ENCODE measurements at places on chromosomes 13 and 19. TPM values are rescaled to one million over a fixed set of nuclear protein-coding genes. Genes with fewer than 3 reads are reported as not detected.

- DNase-seq: no peak
Measured at GRCh38 chr19:23916991-23917390, 2.3 kb downstream of the ZNF726 start.

- DNase-seq: no peak
Measured at GRCh38 chr19:6250909-6251308, 28.9 kb downstream of the MLLT1 start.

GRCh38 chr19:1076951-1077350 is 10.0 kb downstream of the ARHGAP45 start:
- DNase-seq: no peak

DNA sequence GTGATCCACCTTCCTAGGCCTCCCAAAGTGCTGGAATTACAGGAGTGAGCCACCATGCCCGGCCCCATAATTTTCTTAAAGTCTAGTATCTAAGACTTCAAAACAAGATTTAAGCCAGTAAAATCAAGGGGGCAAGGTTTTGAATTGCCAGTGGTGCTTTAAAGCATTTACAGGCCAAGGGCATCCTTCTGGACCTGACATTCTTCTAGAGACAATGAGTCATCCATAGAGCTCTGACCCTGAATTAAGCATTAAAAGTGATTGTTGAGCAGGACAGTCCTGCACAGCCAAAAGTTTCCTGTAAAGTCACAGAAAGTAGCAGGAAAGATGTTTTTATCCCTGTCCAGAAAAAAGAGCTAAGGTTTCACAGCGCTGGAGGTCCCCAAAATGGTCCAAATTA is 50.9 kb upstream of the ATP12A start:
- DNase-seq: no peak

- DNase-seq: no peak
Measured at GRCh38 chr13:101242720-101243119, 173.6 kb downstream of the NALCN start.

- no peak for DNase-seq
Measured at GRCh38 chr19:53596056-53596455, 35.7 kb upstream of the DPRX start.

DNA sequence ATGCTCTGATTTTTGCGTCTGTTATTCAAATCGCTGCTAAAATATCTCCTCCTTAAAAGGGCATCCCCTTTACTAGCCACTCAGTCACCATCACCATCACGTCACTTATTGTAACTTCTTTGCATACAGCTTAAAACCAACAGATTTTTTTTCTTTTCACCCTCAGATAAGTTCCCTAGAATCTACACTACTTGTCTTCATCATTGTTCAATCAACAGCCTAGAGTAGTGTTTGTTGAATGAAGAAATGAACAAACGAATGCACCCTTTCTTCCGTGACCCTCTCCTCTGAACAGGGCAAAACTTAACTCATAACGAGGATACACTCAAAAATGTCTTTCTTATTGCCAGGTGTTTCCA is 1.1 kb upstream of the AKAP11 start:
- no peak for DNase-seq

DNA sequence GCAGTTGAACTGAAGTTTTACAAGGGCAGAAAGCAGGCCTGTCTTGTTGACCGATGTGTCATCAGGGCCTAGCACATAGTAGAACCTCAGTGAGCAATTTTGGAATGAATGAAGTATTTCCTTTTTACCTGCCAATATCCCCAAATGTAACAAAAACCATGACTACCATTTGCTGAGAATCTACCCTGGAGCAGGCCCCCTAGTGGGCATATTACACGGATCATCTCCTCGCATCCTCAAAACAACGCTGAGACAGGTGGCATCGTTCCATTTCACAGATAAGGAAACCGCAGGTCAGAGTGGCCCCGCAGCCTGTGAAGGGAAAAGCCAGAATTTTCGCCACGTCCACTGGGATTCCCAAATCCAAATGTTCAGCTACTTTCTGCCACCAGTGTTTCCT is 77.9 kb downstream of the CACNA1A start:
- DNase-seq: no peak

DNA sequence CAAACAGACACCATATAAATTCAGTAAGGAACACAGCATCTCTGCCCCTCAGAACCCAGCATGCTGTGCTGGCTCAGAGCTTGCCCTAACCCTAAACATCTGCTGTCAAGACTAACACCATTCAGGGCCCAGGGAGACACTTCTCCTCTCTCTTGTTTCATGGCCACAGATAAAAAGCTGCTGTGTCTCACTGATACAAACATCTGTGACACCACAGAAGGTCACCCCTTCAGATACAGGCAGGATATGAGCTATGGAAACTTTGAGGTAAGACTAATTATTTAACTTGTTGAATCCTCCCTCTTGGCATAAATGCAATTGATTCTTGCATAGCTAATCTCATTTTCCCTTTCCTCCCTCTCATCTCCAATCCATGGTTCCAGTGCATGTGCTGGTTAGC is 61.6 kb upstream of the GPR12 start:
- no peak for DNase-seq

DNA sequence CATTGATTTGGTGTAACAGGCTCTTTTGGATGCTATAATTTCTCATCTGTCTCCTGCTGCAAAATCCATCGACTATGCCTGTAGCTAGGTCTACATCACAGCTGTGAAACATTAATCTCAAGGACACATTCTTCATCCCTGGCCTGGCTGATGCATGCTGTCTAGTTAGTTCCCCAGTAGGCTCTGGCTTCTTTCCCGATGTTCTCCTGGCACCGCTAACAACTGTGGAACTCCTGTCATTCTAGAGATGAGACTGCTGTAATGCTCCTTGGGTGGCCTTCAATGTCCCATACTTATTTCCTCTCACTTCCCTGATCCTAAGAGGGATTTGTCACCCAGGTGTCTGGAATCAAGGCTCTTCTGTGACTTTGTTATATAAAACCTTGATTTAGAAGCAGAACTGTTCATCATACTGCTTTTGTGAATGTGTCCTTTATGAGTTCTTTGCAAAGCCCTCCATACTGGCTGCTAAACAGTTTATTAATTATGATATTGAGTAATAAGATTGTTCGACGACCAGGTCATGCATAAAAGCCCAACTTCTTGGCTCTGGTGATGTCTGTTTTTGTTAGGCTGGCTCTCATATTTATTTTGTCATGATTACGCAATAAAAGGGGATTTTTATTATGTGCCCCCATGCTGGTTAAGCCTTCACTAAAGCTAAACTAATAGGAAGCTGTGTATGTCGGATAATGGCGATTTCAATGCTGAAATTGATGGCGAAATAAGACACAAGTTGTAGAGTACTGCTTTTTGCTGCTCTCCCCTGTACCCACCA is 227.5 kb downstream of the DCT start:
- DNase-seq: no peak

GRCh38 chr19:48861313-48861712 is 7.1 kb downstream of the PLEKHA4 start:
- DNase-seq: no peak

Gene SIGLEC10
- total RNA-seq: 1.2 TPM

Gene TEKTIP1
- 0.41 TPM for total RNA-seq

Gene CCDC61
- total RNA-seq: 2.9 TPM

Gene NPAS1
- total RNA-seq: 2.9 TPM

Gene SNRPD2
- total RNA-seq: 157 TPM

Gene SHC2
- total RNA-seq: 9.8 TPM

Gene IRGC
- total RNA-seq: not detected

Gene PCDH20
- total RNA-seq: 17.9 TPM
